ENCODE measurements at places on chromosomes 12 and 14.

DNA sequence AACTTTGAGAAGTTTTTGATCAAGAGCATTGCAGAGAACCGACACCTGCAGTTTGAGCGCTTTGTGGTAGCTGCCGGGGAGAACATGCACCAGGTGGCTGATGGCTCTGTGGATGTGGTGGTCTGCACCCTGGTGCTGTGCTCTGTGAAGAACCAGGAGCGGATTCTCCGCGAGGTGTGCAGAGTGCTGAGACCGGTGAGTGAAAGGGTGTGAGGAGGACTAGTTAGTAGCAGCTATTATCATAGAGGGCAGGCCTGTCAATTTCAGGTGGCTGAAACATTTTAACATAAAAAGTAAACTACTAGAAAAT lies 27.0 kb upstream of the HIGD1C start:
- no peak for DNase-seq

DNA sequence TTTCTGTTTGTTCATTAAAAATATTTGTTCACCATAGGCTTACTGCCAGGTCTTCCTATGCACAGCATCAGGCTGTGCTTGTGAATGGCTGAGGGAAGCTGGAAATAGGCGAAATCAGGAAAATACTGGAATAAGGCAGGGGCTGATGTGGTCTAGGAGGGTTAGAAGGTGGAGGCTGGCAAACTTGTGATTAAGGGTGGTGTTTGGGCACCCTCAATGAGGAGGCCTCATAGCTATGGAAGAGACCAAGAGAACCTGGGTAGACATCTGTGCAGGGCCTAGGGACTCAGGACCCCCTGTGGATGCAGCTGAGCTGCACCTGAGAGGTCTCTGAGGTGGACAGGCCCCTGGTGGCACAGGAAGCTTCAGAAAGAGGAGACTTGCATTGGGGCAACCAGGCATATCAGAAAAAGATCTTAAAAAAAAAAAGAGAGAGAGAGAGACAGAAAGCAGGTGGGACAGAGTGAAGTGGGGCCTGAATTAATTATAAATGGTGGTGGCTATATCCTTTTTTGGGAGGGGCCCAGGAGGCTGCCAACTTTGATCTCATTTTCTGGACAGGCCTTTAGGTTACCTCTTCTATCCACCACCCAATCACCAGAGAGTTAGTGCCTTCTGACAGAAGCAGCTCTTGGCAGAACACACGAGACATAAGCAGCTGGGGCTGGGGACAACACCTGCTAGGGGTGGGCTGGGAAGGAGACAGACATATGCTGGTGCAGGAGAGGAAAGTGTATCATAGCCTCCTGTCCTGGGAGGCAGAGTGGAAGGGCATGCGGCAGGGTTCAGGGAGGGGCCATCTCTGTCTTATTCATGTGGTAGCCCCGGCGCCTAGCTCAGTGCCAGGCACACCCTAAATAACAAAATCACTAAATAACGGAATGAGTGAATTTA lies 46.7 kb upstream of the ATP23 start:
- no peak for DNase-seq

DNA sequence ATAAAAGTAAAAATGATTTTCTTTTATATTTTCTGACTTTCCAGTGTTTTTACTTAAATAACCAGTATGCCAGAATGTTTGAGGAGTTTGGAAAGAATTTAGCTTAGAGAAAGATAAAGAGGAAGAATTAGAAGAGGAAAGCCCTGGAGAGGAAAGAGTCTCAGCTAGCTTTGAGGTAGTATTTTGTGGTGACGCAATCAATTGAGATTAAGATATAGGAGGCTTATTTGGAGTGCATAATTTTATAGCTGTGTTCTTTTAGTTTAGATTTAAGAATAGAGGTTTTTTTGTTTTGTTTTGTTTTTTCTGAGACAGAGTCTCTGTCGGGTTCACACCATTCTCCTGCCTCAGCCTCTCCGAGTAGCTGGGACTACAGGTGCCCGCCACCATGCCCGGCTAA lies 18.1 kb downstream of the CLEC2B start:
- DNase-seq, result no peak

DNA sequence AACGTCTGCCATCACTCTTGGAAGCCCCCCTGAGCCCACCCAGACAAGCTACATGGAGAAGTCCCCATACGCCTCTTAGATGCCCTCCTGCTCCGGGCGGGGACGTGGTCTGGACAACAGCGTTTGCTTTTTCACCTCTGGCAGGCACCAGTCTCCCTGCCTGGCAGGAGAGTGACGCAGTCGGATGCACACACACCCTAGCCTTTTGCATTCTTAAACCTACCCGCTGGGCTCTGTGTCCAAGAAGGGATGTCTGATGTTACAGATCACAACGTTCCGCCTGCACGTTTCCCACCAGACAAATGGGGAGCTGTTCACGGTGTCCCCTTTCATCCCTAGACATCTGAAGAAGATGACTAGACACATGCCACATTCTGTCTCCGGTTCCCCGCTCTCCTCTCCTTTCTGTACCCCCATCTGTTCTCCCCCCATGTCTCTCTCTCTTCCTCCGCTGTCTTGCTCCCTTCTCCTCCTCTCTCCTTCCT lies 100.2 kb downstream of the RIMBP2 start:
- no peak for DNase-seq

DNA sequence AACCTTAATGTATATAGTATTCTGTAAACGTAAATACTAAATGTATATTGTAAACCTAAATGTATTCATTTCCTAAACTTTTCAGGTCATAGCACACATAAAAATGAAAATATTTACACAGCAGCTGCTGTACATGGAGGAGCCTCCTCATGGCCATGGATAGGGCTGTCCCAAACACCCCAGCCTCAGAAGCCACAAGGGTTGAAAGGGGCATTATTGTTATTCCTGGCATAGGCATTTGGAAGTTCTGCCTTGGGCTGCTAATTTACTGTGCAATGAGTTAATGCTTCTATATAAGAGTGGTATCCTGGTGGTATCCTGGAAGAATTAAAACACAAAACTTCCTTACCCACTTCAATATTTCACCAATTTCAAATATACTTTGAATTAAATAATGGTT lies 159.4 kb downstream of the SLC5A8 start:
- no peak for DNase-seq

GRCh38 chr14:36517242-36518030 lies 2.6 kb downstream of the NKX2-1 start:
- no peak for DNase-seq

DNA sequence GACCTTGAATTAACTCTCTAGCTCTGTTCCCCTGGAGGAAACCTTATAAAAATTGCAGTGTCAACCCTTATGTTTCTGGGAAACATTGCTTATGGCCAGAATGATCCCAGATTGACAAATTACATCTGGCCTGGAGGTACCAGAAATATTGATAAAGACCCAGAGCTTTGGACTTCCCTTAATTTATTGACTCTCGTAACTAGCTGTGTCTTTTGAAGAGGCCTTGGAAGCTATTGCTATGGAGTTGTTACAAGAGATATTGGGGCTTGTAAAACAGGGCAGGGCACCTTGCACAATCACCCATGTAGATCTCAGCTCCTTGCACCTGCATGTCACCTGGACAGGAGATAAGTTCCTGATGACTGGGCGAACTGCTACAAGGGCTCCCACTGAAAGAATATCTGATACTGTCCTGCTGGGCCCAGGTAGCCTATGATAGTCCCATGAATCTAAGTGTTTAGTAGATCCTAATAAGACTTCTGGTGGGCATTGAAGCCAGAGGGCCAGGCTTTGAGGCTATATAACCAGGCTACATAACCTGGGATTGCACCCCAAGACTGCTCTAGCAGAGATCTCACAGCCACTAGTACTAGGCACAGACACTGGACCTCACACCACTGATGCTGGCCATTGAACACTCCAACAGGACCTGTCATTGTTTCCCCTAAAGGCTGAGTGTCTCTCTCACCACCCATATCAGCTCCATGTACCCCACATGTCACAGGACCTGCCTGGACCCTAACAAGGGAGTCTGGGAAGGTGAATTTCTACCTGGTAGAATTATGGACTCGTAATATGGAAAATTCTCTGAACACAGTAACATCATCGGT lies 135.7 kb upstream of the PWP1 start:
- DNase-seq, result no peak

DNA sequence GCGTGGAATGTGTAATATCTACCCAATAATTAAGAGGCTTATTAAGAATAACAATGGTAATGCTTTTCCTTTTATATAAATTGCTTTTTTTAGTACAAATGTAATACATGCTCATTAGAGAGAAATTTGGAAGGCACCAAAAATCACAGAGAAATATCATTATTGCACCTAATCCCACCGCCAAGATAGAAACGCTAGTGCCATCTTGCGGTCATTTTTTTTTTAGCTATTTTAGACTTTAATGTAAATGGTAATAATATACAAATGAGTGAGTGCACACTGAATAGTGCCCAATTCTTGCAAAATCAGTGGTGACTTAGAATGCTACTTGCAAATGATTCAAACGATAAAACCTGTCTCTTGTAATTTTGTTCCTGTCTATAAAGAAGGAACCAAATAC lies 576.8 kb upstream of the TMEM132C start:
- no peak for DNase-seq

- DNase-seq, result no peak
Observed at GRCh38 chr12:131091976-131092691, 138.4 kb downstream of the ADGRD1 start.

- DNase-seq, result no peak
Observed at GRCh38 chr14:77088219-77088618, 9.8 kb upstream of the CIPC start.

DNA sequence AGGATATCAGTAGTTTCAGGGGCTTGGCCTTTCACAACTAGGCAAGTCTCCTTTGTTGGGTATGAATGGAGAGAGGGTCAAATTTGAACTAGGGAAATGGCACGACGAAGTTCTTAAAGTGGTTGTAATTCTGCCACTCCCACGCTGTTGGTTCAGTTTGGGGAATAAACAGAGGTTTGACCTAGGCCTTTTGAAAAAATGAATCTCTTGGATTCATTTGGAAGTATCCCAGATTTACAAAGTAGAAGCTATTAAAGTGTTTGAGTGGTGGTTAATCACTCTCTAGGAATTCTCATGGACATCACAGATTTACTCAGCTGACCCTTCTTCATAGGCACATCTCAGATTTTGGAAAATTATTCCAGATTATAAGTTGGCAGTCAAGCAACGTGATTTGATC lies 14.8 kb downstream of the BATF start:
- no peak for DNase-seq

DNA sequence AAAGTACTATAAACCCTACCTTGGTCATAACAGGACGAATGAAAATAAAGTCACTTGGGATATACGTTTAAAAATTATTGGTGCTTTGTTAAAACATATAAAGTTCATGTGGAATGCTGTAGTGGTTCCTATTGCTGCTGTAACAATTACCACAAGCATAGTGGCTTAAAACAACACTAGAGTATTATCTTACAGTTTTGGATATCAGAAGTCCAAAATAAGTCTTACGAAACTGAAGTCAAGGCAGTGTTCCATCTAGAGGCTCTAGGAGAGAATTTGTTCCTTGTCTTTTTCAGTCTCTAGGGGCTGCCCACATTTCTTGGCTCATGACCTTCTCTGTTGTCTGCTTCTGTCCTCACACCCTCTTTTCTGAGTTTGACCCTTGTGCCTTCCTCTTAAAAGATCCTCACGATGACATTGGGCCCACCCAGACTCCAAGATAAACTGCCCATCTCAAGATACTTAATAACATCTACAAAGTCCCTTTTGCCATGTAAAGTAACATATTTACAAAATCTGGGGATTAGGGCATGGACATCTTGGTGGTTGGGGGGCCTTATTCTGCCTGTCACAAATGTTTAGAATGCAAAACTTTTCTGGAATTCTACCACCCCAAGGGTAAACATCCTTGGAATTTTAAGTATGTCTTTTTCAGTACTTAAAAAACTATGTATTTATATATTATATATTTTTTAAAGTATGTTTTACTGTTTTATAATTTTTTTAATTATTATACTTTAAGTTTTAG lies 178.1 kb downstream of the ETNK1 start:
- no peak for DNase-seq

DNA sequence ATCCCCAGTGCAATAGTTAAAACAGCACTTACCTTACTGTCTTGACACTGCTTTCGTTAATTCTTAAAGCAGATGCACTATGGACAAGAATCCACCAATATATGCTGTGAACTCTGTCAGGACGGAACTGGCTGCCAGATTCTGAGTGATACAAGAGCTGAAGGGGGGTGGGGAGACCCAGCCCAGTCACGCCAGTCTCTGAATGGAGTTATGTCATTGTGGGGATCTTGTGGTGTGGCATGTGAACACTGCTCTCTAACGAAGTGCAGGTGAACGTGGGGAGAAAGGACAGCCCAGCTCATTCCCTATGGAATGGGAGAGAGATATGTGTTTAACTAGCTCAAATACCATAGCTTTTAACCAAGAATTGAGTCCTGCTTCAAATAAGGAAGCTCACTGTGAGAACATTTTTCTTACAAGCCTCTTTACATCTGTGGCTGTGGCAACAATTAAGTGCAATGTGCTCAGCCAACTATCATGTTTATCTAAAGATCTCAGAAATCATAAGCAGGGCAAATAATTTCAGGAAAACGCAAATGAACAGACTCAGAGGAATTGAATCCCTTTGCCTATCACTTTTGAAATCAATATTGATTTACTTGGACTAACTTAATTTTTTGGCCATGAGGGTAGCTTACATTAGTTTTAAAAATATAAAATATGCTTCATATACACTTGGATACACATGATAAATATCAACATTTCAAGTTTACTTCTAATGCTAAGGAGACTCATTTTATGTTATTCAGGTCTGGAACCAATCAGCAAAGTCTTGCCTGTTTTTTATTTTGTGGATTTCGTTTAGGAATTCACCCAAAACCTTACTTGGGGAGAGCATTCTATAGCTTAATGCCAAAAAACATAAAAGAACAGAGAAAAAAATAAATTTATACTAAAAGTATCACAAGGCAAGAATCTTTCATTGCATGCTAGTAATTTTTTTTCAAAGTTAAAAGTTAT lies at the start of gene LUM:
TSS of gene LUM (minus strand) at position 129 of the 960 bp plus-strand sequence. CDS start 2,515 bp downstream, outside the sequence.
- DNase-seq, result no peak

DNA sequence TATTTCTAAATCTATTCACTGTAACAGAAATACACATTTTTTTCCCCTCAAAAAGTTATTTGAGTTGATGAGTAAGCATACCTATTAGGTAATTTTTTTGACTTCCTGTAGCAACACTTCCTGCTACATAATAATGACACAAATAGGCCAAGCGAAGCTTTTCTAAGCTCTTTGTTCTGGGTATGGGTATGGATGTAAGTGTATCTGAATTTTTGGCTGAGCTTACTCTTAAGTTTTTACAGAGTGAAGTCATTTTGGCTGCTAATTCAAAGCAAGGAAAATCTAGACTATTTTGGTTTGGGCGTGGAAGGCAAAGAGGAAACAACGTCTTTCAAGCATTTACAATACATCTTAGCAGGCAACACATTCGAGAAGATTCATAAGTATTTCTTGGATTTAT lies 1206.0 kb upstream of the FLRT2 start:
- no peak for DNase-seq

GRCh38 chr12:6641131-6641530 lies 5.4 kb upstream of the LPAR5 start:
- no peak for DNase-seq

- DNase-seq, result no peak
Observed at GRCh38 chr12:68621472-68622081, 10.9 kb downstream of the RAP1B start.

DNA sequence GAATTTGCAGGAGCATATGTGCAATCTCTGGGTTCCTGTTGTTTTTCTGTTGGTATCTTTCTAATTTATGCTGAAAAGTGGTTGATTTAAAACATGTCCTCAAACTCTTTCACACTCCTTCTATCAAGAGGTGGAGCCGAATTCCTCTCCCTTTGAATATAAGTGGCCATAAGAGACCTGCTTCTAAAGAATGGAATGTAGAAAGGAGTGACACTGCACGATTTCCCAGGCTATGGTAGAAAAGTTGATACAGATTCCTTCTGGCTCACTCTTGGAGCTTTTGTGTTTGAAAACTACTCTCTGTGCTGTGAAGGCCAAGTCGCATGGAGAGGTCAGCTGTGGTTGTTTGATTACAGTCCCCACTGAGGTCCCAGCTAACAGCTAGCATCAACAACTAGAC lies 613.2 kb downstream of the ETNK1 start:
- DNase-seq, result no peak
